Right ventricle myocardium inferior (tissue), 1 donor: ENCODE measurements at places on chromosomes 7 and 10. TPM values are rescaled to one million over a fixed set of nuclear protein-coding genes. Genes with fewer than 3 reads are reported as not detected.

Gene SEMA4G
- 1.5 TPM for total RNA-seq

Gene XPNPEP1
- total RNA-seq = 43.6 TPM

Gene PTPRN2
- total RNA-seq = 1.6 TPM

Gene IGF2BP3
- not detected for total RNA-seq

Gene PNLIPRP2
- total RNA-seq = not detected

Gene CYP2E1
- 0.89 TPM for total RNA-seq

Gene CNPY1
- not detected for total RNA-seq

Gene FBXL13
- 0.24 TPM for total RNA-seq

Gene GIMAP6
- 33.5 TPM for total RNA-seq

Gene MMD2
- total RNA-seq = not detected

Gene BAMBI
- 17.9 TPM for total RNA-seq

Gene SYT15B
- total RNA-seq = 0.62 TPM

Gene ZNF25
- total RNA-seq = 16.7 TPM

Gene NME8
- total RNA-seq = not detected

Gene CYP2C19
- not detected for total RNA-seq

Gene CCDC3
- 4.7 TPM for total RNA-seq

Gene KLF14
- total RNA-seq = 0.08 TPM

Gene PCDH15
- 0.41 TPM for total RNA-seq

Gene LLCFC1
- not detected for total RNA-seq

Gene FGFR2
- 0.70 TPM for total RNA-seq

Gene CTTNBP2
- 1.5 TPM for total RNA-seq

Gene NUDT13
- total RNA-seq = 3.6 TPM

Gene C10orf62
- 0.97 TPM for total RNA-seq

Gene SYT15
- total RNA-seq = 3.2 TPM

Gene NCF1
- total RNA-seq = 4.2 TPM

Gene ZNF804B
- not detected for total RNA-seq

Gene IL2RA
- 3.8 TPM for total RNA-seq
